Heart right ventricle (tissue), 16 donors: ENCODE measurements at places on chromosomes 16 and 17. TPM values are rescaled to one million over a fixed set of nuclear protein-coding genes. Genes with fewer than 3 reads are reported as not detected.

Gene DNAAF1
- total RNA-seq = not detected

Gene UTP4
- 26.8 TPM for total RNA-seq

Gene MRTFB
- 32.7 TPM for total RNA-seq

Gene OR1A1
- total RNA-seq = not detected

Gene TRAPPC1
- 110 TPM for total RNA-seq

Gene ACSM2A
- not detected for total RNA-seq

Gene TM4SF5
- total RNA-seq = not detected

Gene GINS2
- 0.30 TPM for total RNA-seq

Gene CRHR1
- not detected for total RNA-seq

Gene GCGR
- not detected for total RNA-seq

Gene PRAC1
- not detected for total RNA-seq

Gene SPATA32
- 0.16 TPM for total RNA-seq

Gene SBK1
- 3.9 TPM for total RNA-seq
